Effector memory CD8-positive, alpha-beta T cell (primary cell): ENCODE measurements at places on chromosomes 2 and 18.

DNA sequence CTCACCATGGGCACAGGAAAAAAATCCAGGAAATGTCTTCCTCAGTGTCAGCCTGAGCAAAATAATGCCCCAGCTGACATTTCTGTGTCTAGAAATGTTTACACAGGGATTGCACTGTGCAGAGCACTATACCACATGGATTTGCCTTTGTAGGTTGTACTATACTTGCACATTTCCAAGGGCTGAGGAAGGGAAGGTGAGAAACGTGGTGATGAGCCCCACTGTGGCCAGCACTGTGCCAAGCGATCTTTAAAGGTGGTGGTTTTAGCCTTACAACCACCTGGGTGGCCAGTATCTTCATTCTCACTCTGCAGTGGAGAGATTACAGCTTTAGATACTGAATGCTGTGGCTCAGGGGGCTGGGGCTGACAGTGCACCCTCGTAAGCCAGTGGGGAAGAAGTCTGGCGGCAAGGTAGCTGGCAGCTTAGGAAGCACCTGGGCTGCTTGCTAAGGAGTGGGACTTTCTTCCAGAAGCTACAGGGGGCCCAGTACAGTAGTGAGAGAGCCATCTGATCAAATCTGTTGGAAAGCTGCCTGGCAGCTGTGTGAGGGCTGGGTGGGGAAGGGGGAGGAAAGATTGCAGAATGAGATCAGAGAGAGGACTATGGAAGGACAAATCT is 81.4 kb upstream of the MSH2 start:
- no peak overlapping the region for H3K27ac ChIP-seq
- peaks cover 14% of the 10 kb centered on the region for H3K27me3 ChIP-seq
- H3K4me3 ChIP-seq: no peak overlapping the region
- H3K36me3 ChIP-seq: peaks cover 3% of the 10 kb centered on the region
- no peaks in the 10 kb centered on the region for H3K4me1 ChIP-seq

DNA sequence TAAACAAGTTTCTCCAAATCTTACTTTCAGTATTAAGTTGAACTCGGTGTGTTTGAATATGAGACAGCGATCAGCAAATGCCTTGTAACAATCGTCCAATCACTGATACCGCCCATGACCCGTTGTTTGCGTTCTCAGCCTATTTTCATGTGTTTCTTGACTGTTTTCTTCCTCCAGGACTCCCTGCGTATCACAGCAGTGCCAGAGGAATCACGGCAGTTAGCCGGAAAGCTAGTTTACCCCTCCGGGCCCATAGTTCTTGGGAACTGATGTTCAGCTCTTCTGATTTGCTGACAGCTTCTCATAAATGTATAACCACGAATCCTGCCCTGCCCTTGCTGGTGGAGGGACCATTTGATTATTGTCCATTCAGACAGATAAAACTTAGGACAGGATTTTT is 42.2 kb upstream of the TPO start:
- no peak overlapping the region for H3K4me3 ChIP-seq
- DNase-seq: no peak
- no peaks in the 10 kb centered on the region for H3K27me3 ChIP-seq
- H3K27ac ChIP-seq: no peak overlapping the region

GRCh38 chr2:143514413-143514812 is 385.2 kb downstream of the ARHGAP15 start:
- peaks cover 49% of the 10 kb centered on the region for H3K36me3 ChIP-seq
- no peak for DNase-seq
- H3K4me1 ChIP-seq: peaks cover 29% of the 10 kb centered on the region
- no peaks in the 10 kb centered on the region for H3K27me3 ChIP-seq
- no peak overlapping the region for H3K4me3 ChIP-seq

- peaks cover 4% of the 10 kb centered on the region for H3K4me1 ChIP-seq
- DNase-seq: no peak
- no peaks in the 10 kb centered on the region for H3K27me3 ChIP-seq
- no peaks in the 10 kb centered on the region for H3K36me3 ChIP-seq
- no peak overlapping the region for H3K27ac ChIP-seq
- no peak overlapping the region for H3K4me3 ChIP-seq
These were observed 78.8 kb upstream of the LCLAT1 start for GRCh38 chr2:30368258-30368657.

GRCh38 chr2:31294196-31294595 is 60.2 kb downstream of the EHD3 start:
- H3K4me3 ChIP-seq: no peak overlapping the region
- H3K36me3 ChIP-seq: no peaks in the 10 kb centered on the region
- H3K4me1 ChIP-seq: no peaks in the 10 kb centered on the region
- DNase-seq: no peak
- H3K27ac ChIP-seq: no peak overlapping the region

DNA sequence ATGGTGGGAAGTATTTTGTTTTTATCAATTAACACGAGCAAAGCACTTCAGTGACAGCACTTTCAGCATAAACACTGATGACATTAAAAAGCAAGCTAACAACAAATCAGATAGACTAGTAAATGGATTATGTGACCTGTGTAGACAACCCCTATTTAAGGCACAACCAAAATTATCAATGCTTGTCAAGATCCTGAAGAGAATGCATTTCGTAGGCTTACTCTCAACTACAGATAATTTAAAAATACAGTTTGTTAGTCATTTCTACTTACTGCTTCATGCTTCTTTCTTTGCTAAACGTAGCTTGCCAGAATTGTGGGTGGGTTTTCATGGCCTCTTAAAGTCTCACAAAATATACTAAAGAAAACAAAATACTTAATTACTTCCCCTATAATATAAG is 3.4 kb downstream of the CSRNP3 start:
- H3K4me1 ChIP-seq: no peaks in the 10 kb centered on the region
- no peak overlapping the region for H3K27ac ChIP-seq
- DNase-seq: no peak
- H3K4me3 ChIP-seq: no peak overlapping the region
- peaks cover 7% of the 10 kb centered on the region for H3K27me3 ChIP-seq
- H3K36me3 ChIP-seq: no peaks in the 10 kb centered on the region

DNA sequence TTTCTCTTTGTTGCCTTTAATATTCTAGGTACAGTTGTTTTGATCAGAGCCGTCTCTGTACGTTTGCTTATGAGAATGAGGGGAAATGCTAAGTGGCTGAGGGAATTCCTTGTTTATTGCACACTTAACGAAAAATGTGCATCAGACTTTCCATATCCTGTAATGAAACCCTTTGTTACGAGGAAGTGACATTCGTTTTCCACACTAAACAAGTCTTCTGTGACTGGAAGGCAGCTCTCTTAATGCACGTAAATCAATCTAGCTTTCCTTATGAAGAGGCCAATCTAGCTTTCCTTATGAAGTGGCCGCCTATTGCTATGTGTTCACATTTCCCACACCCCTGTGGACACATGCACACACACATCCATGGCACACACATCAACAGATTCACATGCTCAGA is 186.2 kb downstream of the SNTG2 start:
- H3K4me3 ChIP-seq: no peak overlapping the region
- peaks cover 4% of the 10 kb centered on the region for H3K4me1 ChIP-seq
- no peak overlapping the region for H3K27ac ChIP-seq
- H3K27me3 ChIP-seq: peaks cover 13% of the 10 kb centered on the region
- DNase-seq: no peak

GRCh38 chr2:47833516-47833968 is 50.6 kb downstream of the MSH6 start:
- peaks cover 85% of the 10 kb centered on the region for H3K36me3 ChIP-seq
- H3K4me3 ChIP-seq: no peak overlapping the region
- DNase-seq: no peak
- no peaks in the 10 kb centered on the region for H3K4me1 ChIP-seq
- no peak overlapping the region for H3K27ac ChIP-seq

DNA sequence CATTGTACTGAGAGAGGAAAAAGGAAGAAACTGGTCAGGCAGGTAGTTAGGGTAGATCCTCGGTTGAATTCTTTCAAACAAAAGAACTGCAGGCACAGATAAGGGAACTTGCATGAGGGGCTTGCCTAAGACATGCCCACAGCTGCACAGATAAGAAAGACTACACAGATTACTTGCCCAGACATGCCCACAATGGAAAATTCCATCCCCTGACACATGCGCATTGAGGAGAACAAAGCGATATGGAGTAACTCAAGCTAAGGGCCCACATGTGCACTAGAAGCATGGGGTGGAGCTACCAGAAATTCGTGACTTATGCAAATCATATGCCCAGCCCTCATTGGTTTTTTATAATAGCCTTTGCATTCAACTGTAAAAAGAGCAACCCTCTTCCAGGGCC is 181.3 kb upstream of the ZNF521 start:
- no peak for DNase-seq
- H3K36me3 ChIP-seq: no peaks in the 10 kb centered on the region
- no peaks in the 10 kb centered on the region for H3K27me3 ChIP-seq
- H3K4me1 ChIP-seq: no peaks in the 10 kb centered on the region
- H3K4me3 ChIP-seq: no peak overlapping the region

- H3K27me3 ChIP-seq: no peaks in the 10 kb centered on the region
- peak overlapping the region; percentile 68 for H3K4me3 ChIP-seq
- peak overlapping the region; percentile 95 for H3K27ac ChIP-seq
- DNase-seq: no peak
These were observed 14.5 kb upstream of the FOSL2 start for GRCh38 chr2:28377984-28378678.
